ENCODE measurements at places on chromosomes 2 and 18.

DNA sequence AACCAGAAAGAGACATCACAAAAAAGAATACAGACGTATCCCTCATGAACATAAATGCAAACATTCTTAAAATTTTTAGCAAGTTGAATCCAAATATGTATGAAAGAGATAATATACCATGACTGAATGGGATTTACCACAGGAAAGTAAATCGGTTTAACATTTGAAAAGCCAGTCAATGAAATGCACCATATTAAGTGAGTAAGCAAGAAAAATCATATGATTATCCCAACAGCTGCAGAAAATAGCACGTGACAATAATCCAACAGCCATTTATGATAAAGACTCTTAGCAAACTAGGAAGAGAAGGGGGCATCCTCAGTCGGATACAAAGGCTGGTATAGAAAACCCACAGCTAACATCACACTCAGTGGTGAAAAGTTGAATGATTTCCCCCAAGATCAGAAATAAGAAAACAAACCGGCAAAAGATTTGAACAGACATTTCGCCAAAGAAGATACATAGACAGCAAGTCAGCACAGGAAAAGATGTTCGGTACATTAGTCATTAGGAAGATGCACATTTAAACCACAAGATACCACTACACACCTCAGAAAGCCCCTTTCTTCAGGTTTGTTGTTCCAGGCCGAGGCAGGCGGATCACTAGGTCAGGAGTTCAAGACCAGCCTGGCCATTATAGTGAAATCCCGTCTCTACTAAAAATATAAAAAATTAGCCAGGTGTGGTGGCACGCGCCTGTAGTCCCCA lies 144.3 kb downstream of the INHBB start:
- DNase-seq: no peak

DNA sequence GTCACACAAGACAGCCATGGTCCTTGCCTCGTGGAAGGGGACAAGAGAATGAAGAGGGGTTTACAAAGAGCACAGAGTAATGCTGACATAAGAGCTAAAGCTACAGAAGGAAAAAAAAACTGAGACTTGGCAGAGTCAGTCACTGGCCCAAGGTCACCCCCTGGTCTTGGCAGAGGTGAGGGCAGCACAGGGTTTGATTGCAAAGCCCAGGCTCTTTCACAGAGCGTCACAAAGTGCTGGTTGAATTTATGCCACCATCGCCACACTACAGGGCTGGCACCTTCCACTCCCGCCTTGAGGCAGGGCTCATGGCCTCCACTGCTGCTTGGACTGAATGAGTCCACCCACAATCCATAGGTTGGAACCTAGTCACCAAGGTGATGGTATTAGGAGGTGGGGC lies 190.2 kb downstream of the INHBB start:
- DNase-seq: no peak

- DNase-seq: no peak
These were observed 552 bp upstream of the ATF2 start for GRCh38 chr2:175168564-175168945.

DNA sequence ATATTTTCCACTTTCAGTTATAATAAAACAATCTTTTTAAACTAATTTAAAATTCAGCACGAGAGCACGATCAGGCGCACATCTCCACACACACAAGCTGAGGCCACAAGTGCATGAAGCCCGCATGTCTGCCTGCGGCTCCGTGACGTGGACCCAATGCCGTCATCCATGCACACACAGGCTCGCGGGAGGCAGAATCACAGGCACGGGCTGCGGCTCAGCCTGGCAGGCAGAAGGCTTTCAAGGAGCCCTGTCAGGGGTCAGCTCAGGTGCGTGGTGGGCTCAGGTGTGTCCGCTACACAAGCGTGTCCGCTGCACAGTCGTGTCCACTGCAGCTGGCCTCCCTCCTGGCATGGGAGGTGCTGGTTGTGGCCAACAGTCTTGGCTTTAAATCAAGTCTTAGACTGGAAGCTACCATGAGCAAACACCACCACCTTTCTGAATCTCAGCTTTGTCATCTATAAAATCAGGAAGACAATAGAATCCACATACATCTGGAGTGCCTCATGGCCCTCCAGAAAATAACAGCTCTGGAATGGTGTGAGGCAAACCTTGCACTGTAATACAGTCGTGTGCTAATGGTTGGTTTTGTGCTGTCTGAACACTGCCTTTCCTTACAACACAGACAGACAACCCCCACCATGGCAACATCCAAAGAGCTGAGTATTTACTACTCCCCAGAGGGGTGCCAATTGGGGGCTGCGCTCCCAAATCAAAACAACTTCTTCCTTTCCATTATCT lies 210.1 kb downstream of the NDUFA10 start:
- DNase-seq: no peak

GRCh38 chr2:217070611-217071010 lies 210.7 kb upstream of the TNP1 start:
- no peak for DNase-seq

GRCh38 chr2:207450186-207450585 lies 79.6 kb upstream of the CREB1 start:
- no peak for DNase-seq

GRCh38 chr2:37923308-37924055 lies 1.6 kb upstream of the RMDN2 start:
- no peak for DNase-seq

DNA sequence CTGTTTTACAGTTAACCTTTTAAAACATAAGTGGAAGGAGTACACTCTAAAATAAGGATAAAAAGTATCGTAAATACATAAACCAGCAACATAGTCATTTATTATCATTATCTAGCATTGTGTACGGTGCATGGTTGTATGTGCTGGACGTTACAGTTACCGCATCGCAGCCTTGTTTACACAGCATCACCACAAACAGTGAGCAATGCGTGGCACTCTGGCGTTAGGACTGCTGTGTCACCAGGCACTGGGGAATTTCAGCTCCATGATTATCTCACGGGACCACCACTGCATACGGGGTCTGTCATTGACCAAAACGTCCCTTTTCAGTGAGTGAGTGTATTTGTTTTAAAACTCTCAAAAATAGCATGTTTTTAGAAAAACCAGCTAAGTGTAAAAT lies 103.0 kb upstream of the SNTG2 start:
- DNase-seq: no peak

DNA sequence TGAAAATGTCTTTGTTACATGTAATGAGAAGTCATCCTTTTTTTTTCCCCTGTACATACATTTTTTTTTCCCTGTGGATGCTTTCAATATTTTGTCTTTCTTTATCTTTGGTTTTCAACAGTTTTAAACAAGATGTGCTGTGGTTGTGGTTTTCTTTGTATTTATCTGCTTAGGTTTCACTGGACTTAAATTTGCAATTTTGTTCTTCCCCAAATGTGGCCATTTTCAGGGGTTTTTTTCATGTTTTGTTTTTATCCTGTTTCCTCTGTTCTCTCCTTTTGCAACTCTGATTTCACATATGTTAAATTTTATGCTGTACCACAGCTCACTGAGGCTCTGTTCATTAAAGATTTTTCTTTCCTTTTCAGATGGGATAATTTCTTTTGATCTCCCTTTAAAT lies 41.7 kb downstream of the GALNT1 start:
- DNase-seq: no peak

- DNase-seq: no peak
These were observed 355.2 kb downstream of the CMPK2 start for GRCh38 chr2:6510532-6510931.

GRCh38 chr2:108803045-108803736 lies 16.6 kb downstream of the CCDC138 start:
- DNase-seq: no peak

DNA sequence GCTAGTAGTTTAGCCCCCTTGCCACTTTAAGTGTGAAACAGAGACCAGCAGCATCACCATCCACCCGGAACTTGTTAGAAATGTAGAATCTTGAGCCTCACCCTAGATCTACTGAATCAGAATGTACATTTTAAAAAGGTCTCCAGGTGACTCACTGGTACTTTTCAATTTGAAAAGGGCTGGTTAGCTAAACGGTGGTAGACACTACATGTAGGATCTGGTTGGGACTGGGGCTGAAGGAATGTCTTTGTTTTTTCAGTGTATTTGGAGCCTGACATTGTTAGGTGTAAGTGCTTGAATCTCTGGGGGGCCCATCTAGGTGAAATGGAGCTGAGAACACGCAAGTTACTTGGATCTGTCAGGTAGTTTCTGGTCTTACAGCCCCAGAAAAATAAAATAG lies 44.0 kb upstream of the XPO1 start:
- no peak for DNase-seq

DNA sequence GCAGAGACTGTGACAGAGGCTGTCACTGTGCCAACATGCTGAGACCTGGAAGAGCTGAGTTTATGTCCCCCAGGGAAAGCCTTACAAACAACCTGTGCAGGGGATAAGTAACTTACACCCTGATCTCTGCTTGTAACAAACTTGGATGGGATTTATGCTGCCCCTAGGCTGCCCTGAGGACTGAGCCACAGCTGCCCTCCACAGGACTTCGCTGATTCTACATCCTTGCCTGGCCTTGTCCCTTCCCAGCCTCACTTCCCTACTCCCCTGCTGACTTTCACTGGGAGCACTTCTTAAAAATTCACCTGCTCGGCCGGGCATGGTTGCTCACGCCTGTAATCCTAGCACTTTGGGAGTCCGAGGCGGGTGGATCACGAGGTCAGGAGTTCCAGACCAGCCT lies 45.9 kb upstream of the ASAP2 start:
- DNase-seq: no peak

DNA sequence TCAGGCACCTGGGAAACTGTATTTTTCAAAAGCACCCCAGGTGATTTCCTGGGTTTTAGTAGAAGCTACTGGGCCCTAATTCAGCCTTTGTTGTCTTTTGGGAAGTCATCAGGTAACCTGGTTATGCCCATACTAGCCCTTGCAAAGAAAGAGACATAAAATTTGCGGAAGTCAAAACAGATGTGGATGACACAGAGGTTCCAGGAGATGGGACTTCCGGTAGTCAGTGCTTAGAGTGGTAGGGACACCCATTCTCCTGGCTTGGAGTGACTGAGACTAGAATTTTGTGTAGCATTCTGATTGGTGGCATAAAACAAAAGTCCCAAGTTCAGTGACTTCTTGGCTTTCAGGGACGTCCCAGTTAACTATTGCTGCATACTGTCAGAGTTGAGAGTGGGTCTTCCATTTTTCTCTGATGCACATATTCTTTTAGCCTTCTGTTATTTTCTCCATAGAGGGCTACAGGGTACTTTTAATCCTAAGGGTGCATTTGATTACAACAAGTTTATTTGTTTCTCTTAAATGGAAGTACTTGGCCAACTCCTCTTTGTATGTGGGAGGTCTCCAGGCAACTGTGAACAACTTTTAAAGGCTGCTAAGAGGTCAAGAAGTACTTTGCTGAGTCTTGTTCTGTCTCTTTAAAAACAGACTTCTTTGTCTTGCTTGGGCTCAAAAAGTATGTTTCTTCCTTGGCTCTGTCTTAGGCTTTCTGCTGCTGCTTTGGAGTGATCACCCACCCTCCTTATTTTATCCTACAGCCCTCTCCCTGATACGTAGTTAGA lies 8.8 kb downstream of the NAB1 start:
- no peak for DNase-seq

GRCh38 chr2:1598800-1599199 lies 145.5 kb downstream of the PXDN start:
- no peak for DNase-seq

DNA sequence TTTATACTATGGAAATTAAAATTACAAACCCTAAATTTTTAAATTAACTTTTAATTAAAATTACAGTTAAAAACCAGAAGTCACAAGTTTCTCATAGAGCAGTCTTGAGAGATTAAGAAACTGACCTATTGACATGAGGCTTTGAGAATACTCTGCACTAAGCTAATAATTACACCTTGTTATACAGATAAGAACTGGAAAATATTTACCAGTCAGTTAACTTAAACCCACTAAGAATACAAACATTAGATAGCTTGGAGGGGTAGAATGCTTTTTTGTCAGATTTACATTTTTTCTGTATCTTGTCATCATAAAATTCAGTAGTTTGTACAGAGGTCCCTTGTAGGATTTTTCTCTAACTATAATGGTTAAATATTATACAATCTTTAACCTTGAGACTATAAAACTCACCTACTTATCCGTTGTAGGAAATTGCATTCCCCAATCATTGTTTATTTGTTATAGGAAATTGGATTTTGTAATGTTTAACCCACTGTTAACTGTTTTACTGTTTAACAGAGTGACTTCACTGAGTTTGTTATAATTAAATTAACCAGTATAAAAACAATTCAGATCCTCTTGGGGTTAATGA lies 219.7 kb upstream of the PKDCC start:
- DNase-seq: no peak

GRCh38 chr2:206981739-206982340 lies 42.5 kb downstream of the CPO start:
- DNase-seq: peak; percentile 62

DNA sequence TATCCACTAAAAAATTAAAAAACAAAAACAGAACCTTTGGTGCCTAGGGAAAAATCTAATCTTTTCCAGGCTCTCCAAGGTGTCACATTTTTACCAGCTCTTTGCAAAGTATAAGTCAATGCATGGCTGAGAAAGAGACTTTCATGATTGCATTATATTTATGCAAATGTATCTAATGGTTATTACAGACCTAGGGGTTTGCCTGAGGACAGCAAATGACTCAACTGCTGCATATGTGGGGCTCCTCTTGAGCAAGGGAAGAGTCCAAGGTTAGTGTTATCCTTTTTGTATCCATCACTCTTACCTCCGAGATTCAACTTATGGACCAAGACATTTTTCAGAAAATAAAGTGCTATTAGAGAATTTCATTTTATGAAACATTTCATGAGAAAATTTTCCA lies 33.9 kb upstream of the RMP24 start:
- DNase-seq: no peak

DNA sequence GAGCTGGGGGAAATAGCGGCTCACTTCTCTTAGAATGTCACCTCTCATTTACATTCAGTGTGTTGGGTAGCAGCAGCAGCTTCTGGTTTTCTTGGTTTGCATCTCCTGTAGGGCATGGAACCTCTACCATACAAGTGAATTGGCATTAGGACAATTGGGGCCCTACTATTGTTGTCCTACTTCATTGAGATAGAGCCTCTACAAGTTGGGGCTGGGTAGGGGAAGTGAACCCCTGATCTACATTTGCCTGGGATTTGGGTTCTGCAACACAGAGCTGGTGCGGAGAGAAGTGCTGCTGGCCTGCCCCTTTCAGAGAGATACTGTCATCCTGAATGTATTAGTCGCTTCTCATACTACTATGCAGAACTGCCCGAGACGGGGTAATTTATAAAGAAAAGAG lies 391.6 kb upstream of the HS6ST1 start:
- no peak for DNase-seq

- DNase-seq: no peak
These were observed 1541.9 kb upstream of the PIK3C3 start for GRCh38 chr18:40413160-40413559.
